ENCODE measurements at places on chromosomes 4 and X. TPM values are rescaled to one million over a fixed set of nuclear protein-coding genes. Genes with fewer than 3 reads are reported as not detected.

The NWD2 gene
- total RNA-seq, result 0.66 TPM

The F8A1 gene
- total RNA-seq, result 3.2 TPM

DNA sequence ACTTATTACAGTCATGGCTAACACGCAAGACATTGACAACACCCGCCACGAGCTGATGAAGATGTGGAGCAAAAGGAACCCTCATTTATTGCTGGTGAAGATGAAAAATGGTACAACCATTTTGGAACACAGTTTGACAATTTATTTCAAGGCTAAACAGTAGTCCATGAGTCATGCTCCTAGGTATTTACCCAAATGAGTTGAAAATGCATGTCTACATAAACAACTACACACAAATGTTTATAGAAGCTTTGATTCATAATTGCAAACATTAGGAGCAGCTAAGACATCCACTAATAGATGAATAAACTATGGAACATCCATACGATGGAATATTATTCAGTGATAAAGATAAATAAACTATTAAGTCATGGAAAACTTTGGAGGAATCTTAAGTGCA lies 580.1 kb downstream of the RAPGEF2 start:
- H3K4me1 ChIP-seq, result no peaks in the 10 kb centered on the region
- no peak overlapping the region for H3K27ac ChIP-seq
- no peaks in the 10 kb centered on the region for H3K27me3 ChIP-seq
- no peak for DNase-seq

DNA sequence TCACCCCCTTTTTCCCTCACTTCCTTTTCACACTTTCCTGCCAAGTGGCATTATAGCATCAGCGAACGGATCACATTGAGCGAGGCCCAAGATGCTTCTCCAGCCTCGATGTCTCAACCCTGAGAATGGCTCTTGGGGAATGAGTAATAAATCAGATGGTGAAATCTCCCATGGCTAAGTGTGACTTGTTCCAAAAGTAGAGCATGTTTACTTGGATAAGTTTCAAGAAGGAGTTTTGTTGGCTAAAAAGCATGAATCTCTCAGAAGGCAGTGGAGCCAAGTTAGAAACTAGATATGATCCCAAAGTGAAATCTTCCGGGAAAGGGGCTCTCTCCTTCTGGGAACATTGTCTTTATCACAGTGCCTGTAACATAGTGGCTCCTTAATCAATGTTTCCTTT lies 316.3 kb downstream of the CAMK2D start:
- no peaks in the 10 kb centered on the region for H3K36me3 ChIP-seq
- DNase-seq, result no peak
- H3K4me3 ChIP-seq, result no peak overlapping the region

DNA sequence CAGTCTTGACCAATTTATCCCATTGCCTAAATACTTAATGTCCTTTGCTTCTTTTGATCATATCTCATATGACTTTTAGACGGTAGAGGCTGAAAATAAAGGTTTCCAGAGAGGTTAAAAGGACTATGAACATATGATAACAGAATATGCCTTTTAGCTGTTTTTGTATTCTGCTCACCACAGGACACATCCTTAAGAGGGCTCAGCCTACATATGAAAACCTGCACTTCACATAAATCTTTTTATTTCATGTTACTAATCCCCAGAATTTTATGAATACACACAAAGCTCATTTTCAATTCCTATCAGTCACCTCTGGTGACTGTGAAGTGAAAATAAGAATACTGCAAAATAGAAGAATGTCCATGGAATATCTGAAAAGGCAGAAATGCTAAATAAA lies 92.0 kb downstream of the GPM6A start:
- no peaks in the 10 kb centered on the region for H3K36me3 ChIP-seq
- H3K27ac ChIP-seq, result no peak overlapping the region
- DNase-seq, result no peak
- H3K27me3 ChIP-seq, result no peaks in the 10 kb centered on the region

GRCh38 chrX:121103381-121103780 lies 56.0 kb downstream of the GLUD2 start:
- no peak overlapping the region for H3K4me3 ChIP-seq
- H3K36me3 ChIP-seq, result no peaks in the 10 kb centered on the region
- no peak overlapping the region for H3K27ac ChIP-seq
- no peaks in the 10 kb centered on the region for H3K4me1 ChIP-seq

- DNase-seq, result no peak
- no peaks in the 10 kb centered on the region for H3K27me3 ChIP-seq
- H3K4me1 ChIP-seq, result no peaks in the 10 kb centered on the region
Observed at GRCh38 chr4:57102050-57102624, 8.0 kb downstream of the IGFBP7 start.

DNA sequence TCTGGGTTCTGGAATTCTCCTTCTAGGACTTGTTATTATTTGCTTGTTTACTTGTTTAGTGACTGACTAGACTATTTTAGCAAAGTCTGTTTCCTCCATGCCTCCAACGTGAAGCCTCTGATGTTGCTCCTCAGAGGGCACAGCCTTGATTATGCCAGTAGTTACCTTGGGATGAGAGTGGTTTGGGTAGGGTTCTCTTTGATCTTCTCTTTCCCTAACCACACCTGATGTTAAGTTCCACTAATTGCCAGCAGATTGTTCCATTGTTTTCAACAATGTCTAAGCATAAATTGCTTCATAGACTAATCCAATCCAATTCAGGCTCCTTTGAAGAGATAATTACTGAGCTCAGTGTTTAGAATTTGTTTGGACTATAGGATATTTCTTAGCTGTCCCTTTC lies 352.7 kb upstream of the DIPK2B start:
- no peak for DNase-seq
- no peak overlapping the region for H3K27ac ChIP-seq
- H3K27me3 ChIP-seq, result peaks cover 11% of the 10 kb centered on the region
- no peak overlapping the region for H3K4me3 ChIP-seq
- no peaks in the 10 kb centered on the region for H3K36me3 ChIP-seq

- no peak overlapping the region for H3K27ac ChIP-seq
- no peaks in the 10 kb centered on the region for H3K4me1 ChIP-seq
- DNase-seq, result no peak
- H3K36me3 ChIP-seq, result no peaks in the 10 kb centered on the region
Observed at GRCh38 chr4:70844180-70844579, 4.5 kb upstream of the GRSF1 start.

GRCh38 chr4:26723216-26723615 lies 137.4 kb upstream of the STIM2 start:
- DNase-seq, result no peak
- no peak overlapping the region for H3K4me3 ChIP-seq
- H3K4me1 ChIP-seq, result no peaks in the 10 kb centered on the region
- no peak overlapping the region for H3K27ac ChIP-seq
- no peaks in the 10 kb centered on the region for H3K27me3 ChIP-seq
